ENCODE measurements at places on chromosomes 4 and X.

- no peak for DNase-seq
These were observed 26.6 kb upstream of the AMELX start for GRCh38 chrX:11266573-11267003.

DNA sequence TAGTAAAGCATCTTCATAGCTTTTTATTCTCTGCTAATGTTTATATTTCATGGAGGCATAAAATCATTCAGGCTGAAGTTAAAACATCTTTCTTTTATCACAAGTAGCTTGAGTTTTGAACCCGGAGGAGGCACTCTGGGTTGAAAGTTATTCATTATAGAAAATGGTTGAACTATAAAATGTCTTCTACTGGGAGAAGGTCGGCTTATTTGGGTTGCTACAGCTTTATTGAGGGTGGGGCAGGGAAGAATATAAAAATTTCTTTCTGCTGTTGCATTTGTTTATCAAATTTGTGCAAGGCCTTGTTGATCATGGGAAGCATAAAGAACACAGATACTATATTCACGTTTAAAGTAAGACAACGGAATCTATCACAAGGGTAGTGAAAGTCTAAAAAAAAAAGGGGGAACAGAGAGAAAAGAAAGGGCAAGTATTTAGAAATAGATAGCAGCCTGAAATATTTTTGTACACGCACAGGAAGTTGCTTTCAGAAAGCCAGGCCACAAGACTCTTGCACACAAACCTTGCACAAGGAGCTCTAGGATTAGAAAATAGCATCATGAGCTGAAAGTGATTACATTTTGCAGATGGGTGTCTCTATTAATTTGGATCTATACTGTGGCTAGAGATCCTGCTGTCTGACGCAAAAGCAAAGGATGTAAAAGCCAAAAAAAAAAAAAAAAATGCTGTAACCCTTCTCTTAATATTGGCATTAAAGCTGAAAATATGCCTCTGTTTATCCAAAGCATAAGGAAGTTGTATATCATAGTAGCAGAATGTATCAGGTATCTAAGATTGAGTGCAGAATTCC lies 37.2 kb upstream of the FAM9C start:
- no peak for DNase-seq

DNA sequence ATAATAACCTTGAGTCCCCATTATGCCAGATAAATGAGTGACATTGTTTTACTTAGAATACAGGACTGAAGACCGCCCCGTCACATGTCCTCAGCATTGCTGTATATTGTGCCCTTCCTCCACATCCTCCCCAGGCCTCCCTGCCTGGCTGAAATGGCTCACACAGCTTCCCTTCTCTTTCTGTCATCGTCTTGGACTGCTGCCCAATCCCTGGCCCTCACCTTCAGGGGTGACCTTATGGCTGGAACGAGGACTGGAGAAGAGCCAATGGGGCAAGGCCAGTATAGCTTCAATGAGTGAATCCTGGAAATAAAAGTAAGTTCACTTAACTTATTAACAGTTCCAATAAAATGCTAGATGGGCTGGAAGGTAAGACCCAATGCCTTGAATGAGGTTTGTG lies 2.7 kb downstream of the KCNE5 start:
- no peak for DNase-seq

DNA sequence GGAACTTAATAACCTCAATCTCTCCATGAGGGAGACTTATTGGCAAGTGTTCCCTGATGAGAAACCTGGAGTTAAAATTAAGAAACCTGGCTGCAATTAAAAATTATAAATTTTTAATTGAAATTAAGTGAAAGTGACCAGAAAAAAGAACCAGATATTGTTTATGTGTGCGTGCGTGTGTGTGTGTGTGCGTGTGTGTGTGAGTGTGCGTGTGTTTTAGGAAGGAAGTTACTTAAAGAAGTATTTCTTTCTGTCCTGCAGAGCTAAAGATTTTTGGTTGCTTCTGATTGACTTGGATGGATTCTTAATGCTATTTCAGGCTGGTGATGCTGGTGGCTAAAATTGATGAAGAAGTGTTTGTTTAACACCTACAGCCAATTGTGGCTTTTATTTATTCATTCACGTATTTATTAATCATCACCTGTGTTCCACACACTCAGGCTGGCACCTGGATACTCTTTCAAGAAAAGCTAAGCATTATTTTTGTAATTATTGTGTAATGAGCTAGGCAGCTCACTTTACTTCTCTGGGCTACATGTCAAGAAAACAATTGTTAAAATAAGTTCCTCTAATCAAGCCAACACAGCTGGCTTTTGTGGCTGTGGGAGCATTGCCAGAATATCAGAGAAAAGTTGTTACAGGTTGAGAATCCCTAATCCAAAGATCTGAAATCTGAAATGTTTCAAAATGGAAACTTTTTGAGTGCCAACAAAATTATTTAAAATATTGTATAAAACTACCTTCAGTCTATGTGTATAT lies 68.5 kb downstream of the CEP44 start:
- DNase-seq: no peak

DNA sequence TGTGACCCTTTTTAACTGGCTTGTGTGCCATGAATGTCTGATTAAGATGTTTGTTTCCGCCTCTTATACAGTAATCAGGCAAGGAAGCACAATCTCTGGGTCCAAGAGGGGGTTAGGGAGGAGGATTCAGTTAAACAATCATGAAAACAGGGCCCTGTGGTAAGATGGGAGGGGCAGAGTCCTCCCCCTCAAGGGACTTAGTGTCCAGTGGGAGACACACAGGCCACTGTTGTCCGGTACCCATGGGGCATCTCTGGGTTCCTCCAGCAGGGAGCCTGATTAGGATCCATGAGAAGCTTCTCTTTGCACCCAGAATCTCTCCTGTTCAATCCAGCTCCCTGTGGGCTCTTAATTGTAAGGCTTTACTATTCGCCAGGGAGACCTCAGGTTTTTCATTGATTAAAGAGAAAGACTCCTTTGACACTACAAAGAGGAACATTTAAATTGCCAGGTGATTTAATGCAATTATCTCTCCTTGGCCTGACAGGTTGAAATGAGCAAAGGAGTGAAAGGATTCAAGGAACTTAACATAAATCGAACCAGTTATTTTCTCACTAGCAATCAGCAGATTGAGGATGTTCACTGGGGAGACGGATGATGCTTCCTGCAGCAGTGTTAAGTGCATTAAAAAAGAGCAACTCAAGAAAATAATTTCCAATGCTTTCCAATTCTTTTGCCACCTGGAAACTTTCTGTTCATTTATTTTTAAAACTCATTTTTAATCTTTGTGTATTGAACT lies 225.4 kb downstream of the PTTG2 start:
- no peak for DNase-seq

DNA sequence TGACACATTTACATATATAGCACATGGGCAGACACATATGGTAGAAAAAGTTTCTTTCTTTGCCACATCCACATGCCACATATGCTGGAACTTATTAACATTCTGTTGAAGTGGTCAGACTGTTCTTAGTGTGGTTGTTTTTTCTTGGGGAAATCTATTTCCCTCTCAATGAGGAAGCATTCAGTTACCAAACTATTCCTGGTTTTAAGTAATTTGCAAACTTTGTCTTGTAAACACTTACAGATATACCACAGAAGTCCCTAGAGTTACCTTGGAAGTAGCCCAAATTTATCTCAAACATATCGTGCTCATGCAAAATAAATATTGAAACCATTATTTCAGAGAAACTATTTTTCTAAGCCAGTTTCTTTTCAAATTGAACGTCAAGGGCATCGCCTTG lies 625.5 kb upstream of the INTU start:
- DNase-seq: no peak

DNA sequence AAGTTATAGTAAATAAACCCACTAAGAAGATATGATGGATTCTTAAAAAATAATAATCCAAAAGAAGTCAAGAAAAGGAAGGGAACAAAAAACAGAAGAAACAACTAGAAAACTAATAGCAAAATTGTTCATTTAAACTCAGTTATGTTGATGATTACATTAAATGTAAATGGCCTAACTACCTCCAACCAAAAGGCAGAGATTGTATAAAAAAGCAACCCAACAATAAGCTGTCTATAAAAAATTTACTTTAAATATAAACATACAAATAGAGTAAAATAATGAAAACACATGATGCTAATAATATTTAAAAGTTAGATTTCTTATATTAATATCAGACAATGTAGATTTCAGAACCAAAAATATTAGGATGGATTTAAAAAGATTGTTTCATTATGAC lies 340.6 kb downstream of the CAMK2D start:
- DNase-seq: no peak

GRCh38 chr4:42460043-42460442 lies 62.8 kb downstream of the SHISA3 start:
- DNase-seq: no peak

- DNase-seq: no peak
These were observed 42.5 kb downstream of the RTL9 start for GRCh38 chrX:110401135-110401534.

DNA sequence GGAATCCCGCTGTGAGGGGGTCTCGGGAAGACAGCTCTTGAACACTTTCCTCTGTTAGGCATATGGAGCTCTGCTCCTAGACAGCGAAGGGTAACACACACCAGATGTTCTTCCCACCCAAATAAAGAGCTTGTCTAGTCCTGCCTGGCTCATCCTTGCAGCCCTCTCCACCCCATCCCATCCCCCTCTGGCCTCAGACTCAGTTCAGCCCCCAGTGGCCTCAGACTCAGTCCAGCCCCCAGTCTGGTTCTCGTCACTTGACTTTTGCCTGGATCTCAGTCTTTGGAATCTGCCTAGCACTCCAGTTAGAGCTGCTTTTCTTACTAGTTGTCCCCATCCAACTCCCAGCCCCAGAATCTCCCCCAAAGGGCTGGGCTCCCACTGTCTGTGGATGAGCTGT lies 14.9 kb downstream of the RAB33A start:
- DNase-seq: no peak

GRCh38 chrX:49269767-49270248 lies at the start of gene PPP1R3F:
PPP1R3F (plus strand) TSS chrX:49269793; CDS start chrX:49269870, 77 bp downstream.
- DNase-seq: no peak

DNA sequence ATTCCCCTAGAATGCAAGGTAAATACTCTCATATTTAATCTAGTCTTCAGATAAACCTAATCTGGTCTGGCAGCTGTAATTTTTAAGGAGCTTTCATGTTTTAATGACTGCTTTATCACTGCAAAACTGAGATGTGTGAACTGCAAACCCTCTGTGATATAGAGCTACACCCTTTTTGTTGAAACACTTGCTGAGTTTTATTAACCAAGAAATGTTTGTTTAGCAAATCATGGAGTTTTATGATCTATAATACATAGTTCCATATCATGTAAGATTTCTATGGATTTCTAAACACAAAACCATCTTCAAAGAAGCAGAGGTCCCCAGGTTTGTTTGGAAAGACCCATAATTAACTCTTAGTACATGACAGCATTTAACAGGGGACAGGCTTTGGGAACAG lies 126.4 kb downstream of the BTC start:
- no peak for DNase-seq

DNA sequence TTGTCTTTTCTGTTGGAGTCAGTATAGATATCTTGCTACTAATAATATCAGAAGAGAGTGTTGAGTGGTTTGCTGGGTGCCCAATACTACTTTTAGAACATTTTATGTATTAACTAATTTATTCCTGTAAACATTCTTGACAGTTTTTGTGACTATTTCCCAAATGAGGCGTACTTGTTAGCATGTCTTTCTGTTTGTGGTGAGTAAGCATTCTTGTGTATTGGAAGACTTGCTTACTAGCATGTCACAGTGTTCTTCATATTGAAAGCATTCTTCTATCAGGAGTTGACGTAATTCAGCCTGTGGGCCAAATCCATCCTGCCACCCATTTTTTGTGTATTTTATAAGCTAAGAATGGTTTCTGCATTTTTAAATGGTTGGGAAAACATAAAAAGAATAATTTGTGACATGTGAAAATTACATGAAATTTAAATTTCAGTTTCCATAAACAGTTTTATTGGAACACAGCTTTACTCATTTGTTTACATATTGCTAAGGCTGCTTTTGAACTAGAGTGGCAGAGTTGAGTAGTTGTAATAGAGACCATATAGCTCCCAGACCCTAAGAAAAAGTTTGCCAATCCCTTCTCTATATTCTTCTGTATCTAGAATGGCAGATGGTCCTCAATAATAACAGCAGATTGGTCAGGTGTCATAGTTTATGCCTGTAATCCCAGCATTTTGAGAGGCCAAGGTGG lies 20.4 kb downstream of the REPS2 start:
- no peak for DNase-seq

DNA sequence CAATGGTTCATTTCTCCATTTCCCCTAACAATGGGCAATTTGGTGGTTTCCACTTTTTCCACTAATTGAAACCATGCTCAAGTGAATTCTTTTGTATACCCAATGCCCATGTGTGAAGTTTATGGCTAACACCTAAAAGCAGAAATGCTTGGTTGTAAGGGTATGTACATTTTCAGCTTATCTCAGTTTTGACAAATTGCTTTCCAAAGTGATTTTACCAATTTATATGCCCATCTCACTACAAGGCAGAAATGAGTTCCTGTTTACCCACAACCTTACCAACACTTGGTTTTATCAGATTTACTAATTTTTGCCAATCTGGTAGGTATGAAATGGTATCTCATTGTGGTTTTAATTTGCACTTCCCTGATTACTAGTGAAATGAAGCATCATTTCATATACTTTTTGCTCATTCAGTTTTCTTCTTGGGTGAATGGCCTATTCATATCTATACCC lies 14.8 kb downstream of the GPR34 start:
- no peak for DNase-seq

GRCh38 chrX:39152106-39152649 lies 350.9 kb downstream of the MID1IP1 start:
- no peak for DNase-seq

GRCh38 chr4:178415925-178416324 lies 973.7 kb upstream of the AGA start:
- DNase-seq: no peak

DNA sequence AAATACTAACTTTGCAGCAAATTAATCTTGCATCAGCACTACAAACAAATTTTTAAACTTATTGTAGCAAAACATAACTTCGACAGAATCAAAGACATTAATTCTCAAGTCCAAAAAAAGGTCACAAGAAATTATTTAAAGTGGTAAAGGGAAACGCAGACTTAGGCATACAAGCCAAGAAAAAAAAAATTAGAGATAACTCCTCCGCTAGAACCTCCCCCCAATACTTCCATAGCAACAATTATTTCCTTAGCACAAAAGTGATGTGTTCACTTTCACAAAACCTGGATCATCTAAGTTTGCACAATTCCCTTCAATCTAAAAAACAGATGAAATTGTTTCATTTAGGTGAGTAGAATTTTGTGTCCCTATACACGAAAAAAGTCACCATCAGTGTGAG lies 1.1 kb downstream of the LRBA start:
- DNase-seq: no peak

DNA sequence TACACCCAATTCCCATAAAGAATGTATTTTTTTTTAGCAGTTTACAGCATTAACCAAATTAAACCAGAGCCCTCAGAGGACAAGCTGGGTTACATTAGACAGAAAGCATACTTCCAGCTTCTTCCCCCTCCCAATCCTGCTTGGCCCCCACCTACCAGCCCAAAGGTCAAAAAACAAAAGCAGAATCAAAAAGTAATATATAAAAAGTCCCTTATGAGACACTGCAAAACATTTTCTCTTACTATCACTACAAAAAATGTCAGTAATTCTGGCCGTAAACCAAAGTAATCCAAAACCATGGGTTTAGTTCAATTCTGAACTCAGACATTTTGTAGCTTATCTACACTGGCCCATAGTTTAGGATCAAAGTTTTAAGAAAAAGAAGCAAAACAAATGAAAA lies 38.0 kb downstream of the APBB2 start:
- no peak for DNase-seq

- DNase-seq: no peak
These were observed 132.3 kb upstream of the NR3C2 start for GRCh38 chr4:148574502-148574901.

- DNase-seq: no peak
These were observed 8.4 kb downstream of the ANK2 start for GRCh38 chr4:113057891-113058290.
